Amniotic stem cell (primary cell): ENCODE measurements at places on chromosomes 13 and 19.

DNA sequence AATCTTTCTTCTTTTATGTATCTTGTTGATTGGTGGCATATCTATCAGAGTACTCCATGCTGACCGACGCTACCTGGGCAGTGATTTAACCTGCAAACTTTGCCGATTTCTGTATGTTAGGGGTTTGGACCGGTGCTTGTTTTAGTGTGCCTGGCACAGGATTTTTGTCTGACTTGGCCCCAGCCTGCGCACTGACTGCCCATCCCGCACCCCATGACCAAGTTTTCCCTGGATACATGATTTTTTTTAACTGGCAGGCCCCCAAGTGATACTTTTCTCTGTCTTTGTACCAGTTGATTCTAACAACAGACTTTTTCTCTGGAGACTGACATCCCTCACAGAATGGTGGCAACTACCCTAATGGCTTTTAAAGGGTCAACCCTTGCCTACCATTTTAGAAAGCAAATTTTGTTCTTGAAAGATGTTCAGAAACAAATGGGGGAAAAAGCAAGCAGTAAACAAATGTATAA lies 69.0 kb upstream of the C1QTNF9B start:
- no peak for DNase-seq

GRCh38 chr13:40895227-40896184 lies 106.1 kb downstream of the SLC25A15 start:
- DNase-seq = no peak

DNA sequence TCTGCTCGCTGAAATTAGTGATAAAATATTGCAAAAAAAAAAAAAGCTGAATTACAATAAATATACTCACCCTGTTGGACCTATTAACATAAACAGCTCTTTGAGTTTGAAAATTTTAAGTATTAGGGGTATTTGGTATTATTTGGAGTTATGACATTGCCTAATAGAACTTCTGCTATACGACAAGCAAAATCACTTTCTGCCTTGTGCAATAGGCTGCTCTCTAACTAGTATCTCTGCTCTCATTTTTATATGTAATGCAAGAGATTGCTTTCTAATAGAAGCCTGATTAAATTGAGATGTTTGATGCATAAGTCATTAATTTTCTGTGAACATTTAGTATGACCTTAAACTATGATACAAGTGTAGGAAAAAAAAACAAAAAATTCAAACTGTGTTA lies 5.3 kb downstream of the RGS9BP start:
- no peak for DNase-seq

GRCh38 chr19:1088416-1089010 lies 6.7 kb downstream of the POLR2E start:
- no peak for DNase-seq

DNA sequence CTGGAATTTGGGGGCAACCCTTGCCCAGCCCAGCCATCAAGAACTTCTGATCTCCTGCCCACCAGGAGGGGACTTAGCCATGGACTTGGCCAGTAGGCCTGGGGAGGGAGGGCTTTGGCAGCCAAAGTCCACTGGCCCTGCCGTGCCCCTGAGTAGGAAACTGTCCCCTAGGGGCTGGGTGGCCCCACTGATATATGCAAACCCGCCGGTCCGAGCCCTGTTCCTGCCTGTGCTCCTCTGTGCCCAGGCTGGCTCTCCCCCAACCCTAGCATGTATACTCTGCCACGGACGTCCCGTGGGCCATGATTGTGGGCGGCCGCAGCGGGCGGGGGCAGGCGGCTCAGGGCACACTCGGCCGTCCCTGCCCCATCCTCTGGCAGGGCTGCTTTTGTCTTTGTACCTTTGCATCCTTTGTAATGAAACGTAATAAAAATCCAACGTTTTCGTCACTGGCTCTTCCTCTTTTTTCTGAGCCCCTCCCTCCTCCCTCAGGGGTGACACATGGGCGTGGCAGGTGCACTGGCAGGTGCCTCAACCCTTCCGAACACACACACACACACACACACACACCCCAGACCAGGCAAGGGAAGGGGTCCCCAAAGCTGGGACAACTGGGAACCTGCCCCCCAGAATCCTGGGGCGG lies 9.1 kb downstream of the COMP start:
- DNase-seq = no peak

DNA sequence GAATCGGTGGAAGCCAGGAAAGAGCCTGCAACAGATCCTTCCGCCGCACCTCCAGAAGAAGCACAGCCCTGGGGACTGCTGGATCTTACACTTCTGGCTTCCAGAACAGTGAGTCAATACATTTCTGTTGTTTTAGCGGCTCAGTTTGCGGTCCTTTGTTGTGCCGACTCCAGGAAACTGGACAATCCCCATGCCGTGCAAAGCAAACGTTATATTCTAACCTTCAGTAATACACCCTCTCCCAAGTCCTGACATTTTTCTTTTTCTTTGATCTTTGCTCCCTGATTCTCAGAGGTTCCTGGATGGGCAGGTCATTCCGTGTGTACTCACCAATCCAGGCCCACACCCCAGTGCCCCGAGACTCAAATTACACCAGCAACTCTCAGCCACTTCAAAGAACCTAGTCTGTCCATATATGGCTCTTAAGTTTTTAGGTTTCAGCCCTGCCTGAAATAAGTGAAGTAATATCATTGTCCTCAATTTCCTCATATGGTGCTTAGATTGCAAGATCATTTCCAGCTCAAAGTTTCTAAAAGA lies 387.1 kb upstream of the SGCG start:
- DNase-seq = no peak

DNA sequence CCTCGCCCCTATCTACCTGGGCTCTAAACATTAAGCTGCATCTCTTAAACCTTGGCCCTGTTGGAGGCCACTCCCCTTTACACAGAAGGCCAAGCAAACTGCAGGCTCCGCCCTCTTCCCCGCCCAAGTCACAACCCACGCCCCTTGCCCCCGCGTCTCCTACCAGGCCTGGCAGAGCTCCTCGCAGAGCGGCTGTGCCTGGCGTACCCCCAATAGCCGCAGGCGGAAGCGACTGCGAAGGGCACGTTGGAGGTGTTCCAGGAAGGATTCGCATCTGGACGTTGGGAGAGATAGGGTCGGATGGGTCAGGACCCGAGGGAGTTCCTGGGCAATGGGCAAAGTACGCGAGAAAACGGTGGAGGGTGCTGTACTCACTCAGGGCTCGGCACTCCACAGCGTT lies 5.9 kb downstream of the RTBDN start:
- DNase-seq = no peak

DNA sequence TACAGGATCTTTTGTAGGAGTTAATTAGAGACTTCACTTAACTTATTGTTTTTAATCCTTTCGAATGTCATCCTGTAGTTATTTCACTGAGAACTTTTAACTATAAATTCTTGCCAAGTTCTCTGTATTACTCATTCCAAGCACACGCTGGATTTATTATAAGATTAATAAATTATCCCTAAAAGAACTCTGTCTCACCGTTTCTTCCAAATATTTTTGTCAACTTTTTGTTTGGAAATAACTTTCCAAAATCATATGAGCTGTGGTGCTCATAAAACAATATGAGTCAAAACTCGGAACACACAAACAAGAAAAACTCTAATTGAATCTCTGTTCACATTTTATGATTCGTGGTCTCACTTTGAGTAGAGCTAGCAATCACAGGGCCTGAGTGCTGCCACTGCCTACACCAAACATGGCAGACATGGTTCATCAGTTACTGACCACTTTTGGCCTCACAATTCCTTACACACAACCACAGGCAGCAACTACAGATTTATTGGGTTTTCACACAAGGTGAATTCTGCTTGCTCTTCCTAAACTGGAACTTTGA lies 412.0 kb downstream of the FGF14 start:
- no peak for DNase-seq

DNA sequence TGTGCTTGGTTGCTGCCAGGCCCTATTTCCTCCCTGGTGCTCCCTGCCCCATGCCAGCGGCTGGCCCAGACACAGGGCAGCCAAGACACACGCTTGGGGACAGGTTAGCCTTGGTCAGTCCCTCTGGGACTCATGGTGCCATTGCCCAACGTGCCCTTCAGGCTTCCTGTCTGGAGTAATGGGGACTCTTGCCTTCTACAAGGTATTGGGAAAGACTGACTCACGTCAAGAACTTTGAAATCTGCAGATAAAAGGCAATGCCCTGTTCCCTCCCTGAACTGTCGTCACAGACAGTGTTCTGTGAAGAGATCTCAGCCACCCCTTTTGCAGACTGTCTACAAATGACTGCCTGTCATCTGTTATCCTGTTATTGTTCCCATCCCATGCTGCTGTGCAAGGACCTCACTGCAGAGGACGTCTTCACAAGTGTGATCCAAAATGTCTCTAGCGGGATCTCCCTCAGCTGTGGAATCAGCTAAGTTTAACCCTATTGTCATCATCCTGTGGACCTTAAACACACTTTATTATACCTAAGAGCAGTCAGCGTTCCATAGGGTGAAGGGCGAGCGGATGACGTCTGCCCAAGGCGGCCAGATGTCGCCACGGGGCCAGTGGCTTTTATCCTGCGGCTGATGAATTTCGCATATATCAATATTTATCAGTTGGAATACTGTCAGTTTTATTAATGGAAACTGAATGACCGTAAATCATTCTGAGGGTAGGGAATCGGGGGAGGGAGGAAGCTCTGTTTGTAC lies 59.0 kb downstream of the GSX1 start:
- no peak for DNase-seq

DNA sequence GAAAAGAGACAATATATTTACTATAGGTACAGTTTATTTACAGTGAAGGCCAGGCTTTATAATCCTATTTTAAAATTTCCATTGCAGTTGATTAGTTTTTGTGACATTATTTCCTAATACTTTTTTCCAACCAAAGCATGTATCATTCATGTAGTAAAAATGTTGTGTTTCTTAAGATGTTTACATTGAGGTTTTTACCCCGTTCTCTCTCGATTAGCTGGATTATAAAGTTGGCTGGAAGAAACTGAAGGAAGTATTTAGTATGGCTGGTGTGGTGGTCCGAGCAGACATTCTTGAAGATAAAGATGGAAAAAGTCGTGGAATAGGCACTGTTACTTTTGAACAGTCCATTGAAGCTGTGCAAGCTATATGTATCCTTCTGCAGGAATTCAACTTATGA lies 21.2 kb downstream of the HNRNPM start:
- no peak for DNase-seq

GRCh38 chr19:34734537-34735103 lies 577 bp downstream of the ZNF181 start:
- peak; percentile 85 for DNase-seq

- no peak for DNase-seq
Measured at GRCh38 chr19:1508507-1508856, 4.3 kb downstream of the ADAMTSL5 start.

GRCh38 chr19:42060117-42060516 lies 9.9 kb downstream of the GRIK5 start:
- no peak for DNase-seq

GRCh38 chr19:37217480-37217774 lies 587 bp upstream of the ZNF383 start:
- DNase-seq = no peak

GRCh38 chr13:103431856-103432255 lies 365.6 kb upstream of the SLC10A2 start:
- DNase-seq = no peak

DNA sequence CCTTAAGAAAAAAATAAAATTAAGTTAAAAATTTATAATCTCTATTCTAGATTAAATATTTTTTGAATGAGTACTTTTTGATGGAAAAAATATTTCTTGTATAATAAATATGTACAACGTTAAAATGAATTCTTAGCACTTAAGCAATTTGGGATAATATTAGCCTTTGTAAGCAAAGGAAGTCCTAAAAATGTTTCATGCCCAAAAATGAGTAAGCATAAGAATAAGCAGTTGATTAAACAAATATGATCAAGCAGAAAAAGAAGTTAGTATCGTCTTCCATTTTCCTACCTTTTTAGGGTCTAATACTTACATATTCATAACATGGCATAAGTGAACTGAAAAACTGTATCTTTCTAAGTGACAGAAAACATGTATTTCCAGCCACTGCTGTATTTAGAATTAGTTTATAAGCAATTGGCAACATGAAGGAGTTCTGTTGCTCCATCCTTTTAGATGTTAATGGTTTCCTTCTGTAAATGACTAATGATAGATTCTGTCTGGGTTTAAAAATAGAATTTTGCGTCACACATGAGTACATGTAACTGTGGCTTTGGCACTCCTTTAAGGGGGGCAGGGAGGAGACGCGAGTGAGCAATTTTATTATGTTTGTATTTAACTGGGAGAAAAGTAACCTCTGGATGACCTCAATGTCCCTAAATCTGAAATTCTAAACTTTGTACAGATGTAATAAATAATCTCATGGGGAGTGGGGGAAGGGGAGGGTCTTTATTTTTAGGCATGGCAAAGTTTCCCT lies 237.4 kb downstream of the RGCC start:
- peak; percentile 88 for DNase-seq

- DNase-seq = no peak
Measured at GRCh38 chr13:31395090-31395489, 195.3 kb downstream of the B3GLCT start.

DNA sequence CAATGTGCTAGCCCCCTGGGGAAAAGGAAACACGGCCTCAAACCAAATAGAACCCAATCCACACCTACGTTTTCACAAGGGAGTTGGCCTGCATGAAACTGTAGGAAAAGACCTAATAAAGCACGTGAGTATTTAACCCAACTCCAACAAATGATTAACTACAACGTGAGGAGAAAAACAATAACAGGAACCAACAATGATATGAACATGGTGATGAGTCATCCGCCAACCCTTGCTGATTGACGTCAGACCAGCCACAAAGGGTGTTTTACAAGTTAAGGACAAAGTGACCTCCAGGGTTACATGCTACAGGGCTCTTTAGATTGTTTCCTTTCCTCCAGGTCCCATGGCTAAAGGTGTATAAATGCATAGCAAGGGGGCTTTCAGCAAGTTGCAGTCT lies 460.5 kb downstream of the COG6 start:
- DNase-seq = no peak

- DNase-seq = peak; percentile 83
Measured at GRCh38 chr19:31223740-31224534, 125.3 kb downstream of the TSHZ3 start.

DNA sequence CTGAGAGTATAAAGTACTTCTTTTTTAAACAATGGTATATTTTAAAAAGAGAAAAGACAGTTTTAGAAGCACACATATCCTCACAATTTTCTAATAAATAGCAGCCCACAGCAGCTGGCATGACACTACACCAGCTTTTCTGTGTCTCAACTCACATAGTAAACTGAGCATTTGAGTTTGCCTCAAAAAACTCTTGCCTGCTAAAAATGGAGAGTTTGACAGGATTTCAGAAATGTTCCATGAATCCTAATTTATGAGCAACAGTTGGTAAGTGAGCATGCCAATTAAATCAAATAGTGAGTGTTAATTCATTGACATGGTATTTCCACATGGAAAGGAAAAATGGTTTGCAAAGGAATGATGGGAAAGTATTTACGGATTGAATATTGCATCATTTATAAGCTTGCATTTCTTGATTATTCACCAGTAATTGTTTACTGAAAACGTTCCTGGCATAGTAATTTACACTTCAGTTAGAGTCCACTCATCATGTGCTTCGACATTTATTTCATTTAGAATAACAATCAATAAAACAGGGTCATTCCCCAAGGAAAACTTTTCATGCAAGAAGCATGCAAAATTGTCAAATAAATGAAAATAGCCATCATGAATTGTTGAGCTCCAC lies 323.0 kb downstream of the EFNB2 start:
- no peak for DNase-seq
